ENCODE measurements at places on chromosomes 2 and 18. TPM values are rescaled to one million over a fixed set of nuclear protein-coding genes. Genes with fewer than 3 reads are reported as not detected.

DNA sequence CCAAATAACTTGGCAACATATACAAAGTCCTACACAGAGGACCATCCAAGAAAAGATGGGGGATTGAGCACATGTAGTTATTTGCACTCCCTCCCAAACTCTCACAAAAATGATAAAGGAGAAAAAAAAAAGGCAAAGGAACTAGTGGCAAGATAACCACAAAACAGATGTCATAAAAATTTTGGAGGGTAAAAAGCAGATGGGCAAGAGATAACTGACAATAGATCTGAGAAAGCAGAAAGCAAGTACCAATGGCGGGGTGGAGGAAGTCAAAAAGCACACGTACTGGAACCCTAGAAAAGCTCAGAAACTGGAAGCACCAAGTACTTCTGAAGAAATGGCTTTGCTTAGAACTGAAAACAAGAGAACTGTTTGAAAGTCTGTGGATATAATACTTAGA, 82.0 kb downstream of the WDPCP start:
- no peak overlapping the region for H3K27ac ChIP-seq
- H3K4me1 ChIP-seq, result no peaks in the 10 kb centered on the region
- H3K36me3 ChIP-seq, result no peaks in the 10 kb centered on the region
- H3K27me3 ChIP-seq, result no peaks in the 10 kb centered on the region

DNA sequence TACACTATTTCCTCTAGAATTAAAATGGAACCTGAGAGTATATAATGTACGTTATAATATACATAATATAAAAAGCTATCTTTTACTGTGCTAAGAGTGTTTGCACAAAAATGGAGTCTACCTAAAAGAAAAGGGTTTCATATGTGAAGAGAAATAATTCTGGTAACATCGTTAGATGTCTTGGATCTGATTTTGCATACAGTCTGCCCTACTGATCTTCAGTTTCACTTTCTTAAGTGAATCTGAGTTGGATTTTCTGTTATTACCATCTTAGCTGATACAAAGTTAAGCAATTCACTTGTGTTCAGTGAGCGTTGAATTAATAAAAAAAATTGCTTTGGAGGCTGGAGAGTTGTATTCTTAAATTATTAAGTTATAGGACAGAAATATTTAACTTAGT, 502.1 kb upstream of the TMEFF2 start:
- no peaks in the 10 kb centered on the region for H3K27me3 ChIP-seq
- no peak overlapping the region for H3K27ac ChIP-seq
- no peaks in the 10 kb centered on the region for H3K36me3 ChIP-seq
- DNase-seq, result no peak

CD226 gene
- 2.2 TPM for polyA plus RNA-seq

- H3K27me3 ChIP-seq, result no peaks in the 10 kb centered on the region
- H3K4me3 ChIP-seq, result no peak overlapping the region
- no peaks in the 10 kb centered on the region for H3K4me1 ChIP-seq
- H3K27ac ChIP-seq, result no peak overlapping the region
These were observed 91.2 kb downstream of the KCNS3 start for GRCh38 chr2:17969661-17970060.

TUBB6 gene
- 62.8 TPM for polyA plus RNA-seq

DNA sequence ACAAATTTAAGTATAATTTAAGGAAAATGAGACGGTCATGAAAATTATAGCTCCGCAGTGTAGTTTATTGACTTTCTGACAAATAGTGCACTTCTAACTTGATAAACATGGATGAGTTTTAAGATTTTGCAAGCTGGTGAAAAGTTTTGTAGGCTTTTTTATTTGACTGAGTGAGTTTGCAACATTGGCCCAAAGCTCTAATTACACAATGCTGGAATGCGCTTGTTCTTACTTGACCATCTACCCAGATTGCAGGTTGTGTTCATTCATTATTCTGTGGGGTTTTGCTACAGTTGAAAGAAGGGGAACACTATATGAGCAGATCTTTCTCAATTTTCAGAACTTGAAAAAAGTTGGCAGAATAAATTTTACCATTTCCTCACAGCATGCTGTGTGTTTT, 13.5 kb downstream of the SPOPL start:
- no peak overlapping the region for H3K27ac ChIP-seq
- no peaks in the 10 kb centered on the region for H3K36me3 ChIP-seq
- H3K27me3 ChIP-seq, result no peaks in the 10 kb centered on the region

GRCh38 chr2:43415592-43415991, 180.2 kb downstream of the THADA start:
- DNase-seq, result no peak
- H3K36me3 ChIP-seq, result no peaks in the 10 kb centered on the region
- H3K27me3 ChIP-seq, result no peaks in the 10 kb centered on the region
- peaks cover 43% of the 10 kb centered on the region for H3K4me1 ChIP-seq
- H3K27ac ChIP-seq, result no peak overlapping the region
- no peak overlapping the region for H3K4me3 ChIP-seq

- no peaks in the 10 kb centered on the region for H3K36me3 ChIP-seq
- no peaks in the 10 kb centered on the region for H3K27me3 ChIP-seq
- H3K4me3 ChIP-seq, result no peak overlapping the region
- no peaks in the 10 kb centered on the region for H3K4me1 ChIP-seq
- DNase-seq, result no peak
- no peak overlapping the region for H3K27ac ChIP-seq
These were observed 157.6 kb downstream of the DSEL start for GRCh38 chr18:67358947-67359346.

DNA sequence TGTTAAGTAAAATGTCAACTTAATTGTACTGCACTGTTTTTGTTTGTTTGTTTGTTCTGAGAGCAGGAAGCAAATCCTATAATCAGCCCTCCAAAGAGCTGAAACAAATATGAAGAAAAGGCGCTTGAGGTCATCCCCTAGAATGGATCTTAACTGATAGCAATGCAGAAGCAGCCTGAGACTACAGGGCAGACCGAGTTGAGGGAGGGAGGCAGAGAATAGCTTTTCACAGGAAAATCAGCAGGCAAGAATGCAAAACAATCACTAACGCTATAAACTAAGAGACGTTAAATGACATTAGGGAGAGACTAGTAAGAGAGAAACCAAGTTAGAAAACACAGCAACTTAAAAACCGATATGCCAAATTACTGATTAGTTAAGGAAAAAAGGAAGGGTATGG, 37.2 kb downstream of the GALNT1 start:
- peak overlapping the region; percentile 63 for H3K27ac ChIP-seq
- no peak overlapping the region for H3K4me3 ChIP-seq
- no peaks in the 10 kb centered on the region for H3K4me1 ChIP-seq
- no peak for DNase-seq
- H3K27me3 ChIP-seq, result no peaks in the 10 kb centered on the region

- no peak for DNase-seq
- H3K4me1 ChIP-seq, result peaks cover 17% of the 10 kb centered on the region
- no peaks in the 10 kb centered on the region for H3K36me3 ChIP-seq
- no peak overlapping the region for H3K27ac ChIP-seq
- H3K4me3 ChIP-seq, result no peak overlapping the region
These were observed 50.7 kb downstream of the MGAT5 start for GRCh38 chr2:134304394-134305108.

DNA sequence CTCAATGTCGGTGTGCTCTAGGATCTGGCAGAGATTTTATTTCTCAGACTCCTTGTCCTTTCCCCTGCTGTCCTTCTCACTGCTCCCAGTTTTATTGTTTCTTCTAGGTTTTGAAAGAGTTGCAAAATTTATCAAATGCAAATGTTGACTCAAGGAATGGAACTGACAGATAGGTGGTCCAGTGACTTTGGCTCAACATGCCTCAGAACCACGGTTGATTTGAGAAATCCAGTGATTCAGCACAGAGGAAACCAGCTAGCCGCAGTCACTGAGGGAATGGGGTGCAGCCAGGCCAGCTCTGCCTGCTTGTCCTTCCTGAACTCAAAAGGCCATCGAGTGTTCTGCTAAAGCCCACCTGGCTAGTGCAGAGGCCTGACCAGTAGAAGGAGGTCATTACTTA, 125.7 kb upstream of the LYPD6 start:
- no peaks in the 10 kb centered on the region for H3K27me3 ChIP-seq
- H3K4me3 ChIP-seq, result no peak overlapping the region
- no peaks in the 10 kb centered on the region for H3K4me1 ChIP-seq

DNA sequence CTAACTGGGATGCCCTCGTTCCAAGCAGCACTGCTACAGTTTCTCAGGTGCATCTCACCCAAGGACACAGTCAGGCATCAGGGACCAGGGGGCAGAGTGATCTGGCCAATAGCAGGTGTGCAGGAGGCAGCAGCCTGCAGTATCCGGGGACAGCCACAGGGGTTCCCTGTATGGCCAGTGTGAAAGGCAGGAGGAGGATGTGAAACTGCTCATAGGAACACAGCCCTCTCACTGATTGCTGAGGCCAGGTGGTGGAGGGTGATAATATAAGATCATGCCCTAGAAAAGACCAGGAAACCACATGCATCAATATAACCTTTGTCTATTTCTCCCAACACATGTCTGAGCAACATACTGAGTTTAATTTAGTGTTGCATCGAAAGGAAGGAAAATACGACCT, 112.7 kb upstream of the TACR1 start:
- H3K4me1 ChIP-seq, result no peaks in the 10 kb centered on the region
- H3K27ac ChIP-seq, result no peak overlapping the region
- DNase-seq, result no peak
- no peaks in the 10 kb centered on the region for H3K27me3 ChIP-seq
- no peak overlapping the region for H3K4me3 ChIP-seq
- no peaks in the 10 kb centered on the region for H3K36me3 ChIP-seq

DNA sequence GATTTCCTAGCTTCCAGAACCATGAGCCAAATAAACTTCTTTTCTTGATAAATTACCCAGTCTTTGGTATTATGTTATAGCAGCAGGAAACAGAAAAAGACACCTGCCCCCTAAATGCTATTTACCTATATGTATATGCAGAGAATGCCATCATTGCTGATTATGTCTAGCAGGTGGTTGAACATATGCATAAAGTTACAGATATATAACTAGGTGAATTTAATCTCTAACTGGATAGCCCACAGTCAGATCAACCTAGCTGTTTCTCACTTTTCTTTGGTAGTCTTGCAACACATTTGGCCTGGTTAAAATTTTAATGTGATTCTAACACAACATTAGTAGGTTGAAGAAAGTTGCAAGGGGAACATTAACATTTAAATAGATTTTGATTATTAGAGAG, 7.1 kb upstream of the CERS6 start:
- DNase-seq, result no peak
- no peaks in the 10 kb centered on the region for H3K36me3 ChIP-seq
- H3K4me3 ChIP-seq, result no peak overlapping the region
- H3K27ac ChIP-seq, result no peak overlapping the region
- H3K4me1 ChIP-seq, result no peaks in the 10 kb centered on the region

DNA sequence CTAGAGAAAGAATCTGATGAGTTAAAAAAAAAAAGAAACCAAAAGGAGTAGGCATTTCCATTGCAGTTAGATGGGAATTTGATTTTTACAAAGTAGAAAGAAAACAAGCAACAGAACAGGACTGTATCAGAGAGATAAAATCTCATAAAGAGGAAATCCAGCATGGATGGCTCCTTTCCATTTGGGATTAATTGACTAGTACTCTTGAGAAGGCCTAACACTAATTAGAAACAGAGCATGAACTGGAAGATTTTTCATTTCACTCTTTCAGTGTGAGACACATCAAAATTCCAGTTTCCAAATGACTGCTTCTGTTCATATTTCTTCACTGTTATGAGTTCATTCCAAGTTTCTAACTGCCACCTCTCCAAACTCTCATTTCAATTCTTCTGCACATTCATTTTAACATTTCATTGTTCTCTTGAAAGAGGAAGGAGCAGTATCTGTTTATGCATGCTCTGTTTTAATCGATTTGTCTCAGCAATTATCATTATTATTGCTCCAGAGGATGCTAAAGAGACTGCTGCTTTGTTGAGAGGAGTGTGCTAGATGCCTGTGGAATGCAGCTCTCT, 108.8 kb upstream of the PIEZO2 start:
- H3K4me3 ChIP-seq, result no peak overlapping the region
- DNase-seq, result no peak
- H3K4me1 ChIP-seq, result no peaks in the 10 kb centered on the region
- no peaks in the 10 kb centered on the region for H3K27me3 ChIP-seq
- no peak overlapping the region for H3K27ac ChIP-seq

VIL1 gene
- 1.3 TPM for polyA plus RNA-seq

DNA sequence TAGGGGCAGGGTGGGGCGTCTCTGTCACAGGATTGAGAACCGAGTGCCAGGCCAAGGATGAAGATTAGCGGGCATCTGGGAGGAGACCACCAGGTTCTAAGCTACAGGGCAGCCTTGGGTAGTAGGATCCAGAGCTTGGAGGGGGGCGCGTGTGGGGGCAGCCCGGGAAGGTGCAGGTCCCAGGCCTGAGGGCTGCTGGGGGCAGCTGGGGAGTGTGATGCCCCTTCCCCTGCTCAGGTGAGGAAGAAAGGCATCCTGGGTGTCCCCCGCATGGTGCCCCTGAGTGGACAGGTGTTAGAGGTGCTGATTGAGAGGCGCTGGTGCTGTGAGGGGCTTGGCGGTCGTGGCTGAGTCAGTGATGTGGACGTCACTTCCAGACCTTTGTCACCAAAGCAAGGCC, 33.9 kb upstream of the MBP start:
- H3K4me1 ChIP-seq, result peaks cover 4% of the 10 kb centered on the region
- H3K4me3 ChIP-seq, result no peak overlapping the region
- no peak overlapping the region for H3K27ac ChIP-seq

CTAGE1 gene
- polyA plus RNA-seq, result not detected

- no peak overlapping the region for H3K27ac ChIP-seq
- H3K36me3 ChIP-seq, result no peaks in the 10 kb centered on the region
- no peak overlapping the region for H3K4me3 ChIP-seq
- DNase-seq, result no peak
- no peaks in the 10 kb centered on the region for H3K4me1 ChIP-seq
These were observed 120.0 kb downstream of the STK39 start for GRCh38 chr2:168127371-168127770.

- no peaks in the 10 kb centered on the region for H3K36me3 ChIP-seq
- H3K27me3 ChIP-seq, result no peaks in the 10 kb centered on the region
- no peaks in the 10 kb centered on the region for H3K4me1 ChIP-seq
- no peak for DNase-seq
- no peak overlapping the region for H3K27ac ChIP-seq
- H3K4me3 ChIP-seq, result no peak overlapping the region
These were observed 21.4 kb upstream of the CNOT11 start for GRCh38 chr2:101231240-101231639.

GRCh38 chr2:102141970-102142828, at the start of gene IL1R1:
Gene IL1R1 (plus strand): TSS chr2:102142746. CDS start chr2:102157725, 14,979 bp downstream.
- peak within 1 kb of the TSS; percentile 64 for H3K4me3 ChIP-seq
- H3K27ac ChIP-seq, result peak within 1 kb of the TSS; percentile 96
- H3K27me3 ChIP-seq, result no peaks in the 10 kb centered on the region
- H3K36me3 ChIP-seq, result peaks cover 25% of the 10 kb centered on the region

CBLN2 gene
- polyA plus RNA-seq, result 8.8 TPM

- no peaks in the 10 kb centered on the region for H3K36me3 ChIP-seq
- no peaks in the 10 kb centered on the region for H3K4me1 ChIP-seq
- no peak for DNase-seq
- no peak overlapping the region for H3K27ac ChIP-seq
- H3K4me3 ChIP-seq, result no peak overlapping the region
These were observed 80.1 kb upstream of the ASAP2 start for GRCh38 chr2:9126540-9126939.

ESPNL gene
- polyA plus RNA-seq, result 0.88 TPM

DNA sequence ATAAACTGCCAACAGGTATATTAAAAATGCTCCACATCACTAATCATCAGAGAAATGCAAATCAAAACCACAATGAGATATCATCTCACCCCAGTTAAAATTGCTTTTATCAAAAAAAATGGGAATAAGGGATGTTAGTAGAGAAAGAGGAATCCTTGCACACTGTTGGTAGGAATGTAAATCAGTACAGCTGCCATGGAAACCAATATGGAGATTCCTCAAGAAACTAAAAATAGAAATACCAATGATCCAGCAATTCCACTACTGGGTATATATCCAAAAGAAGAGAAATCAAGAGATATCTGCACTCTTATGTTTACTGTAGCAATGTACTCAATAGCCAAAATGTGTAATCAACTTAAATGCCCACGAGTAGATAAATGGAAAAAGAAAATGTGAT, 40.6 kb downstream of the ZRANB3 start:
- no peak overlapping the region for H3K4me3 ChIP-seq
- no peaks in the 10 kb centered on the region for H3K27me3 ChIP-seq

Data from left lung (tissue), 14 donors.